ENCODE measurements at places on chromosomes 13 and 19. TPM values are rescaled to one million over a fixed set of nuclear protein-coding genes. Genes with fewer than 3 reads are reported as not detected.

Gene RABAC1
- 82.4 TPM for polyA plus RNA-seq

Gene CYP4F12
- polyA plus RNA-seq, result 102 TPM

Gene FAM174C
- polyA plus RNA-seq, result 37.4 TPM

Gene FBN3
- polyA plus RNA-seq, result 3.5 TPM

Gene EHD2
- 31.4 TPM for polyA plus RNA-seq

Gene ADGRE3
- polyA plus RNA-seq, result 0.79 TPM

Gene CRX
- polyA plus RNA-seq, result 0.09 TPM

Gene GPR18
- polyA plus RNA-seq, result 0.94 TPM

Gene GDF15
- polyA plus RNA-seq, result 20.3 TPM

Gene NRTN
- 2.3 TPM for polyA plus RNA-seq

Gene ZNF878
- 0.57 TPM for polyA plus RNA-seq

Gene CLEC17A
- 0.13 TPM for polyA plus RNA-seq

Gene C19orf38
- 2.7 TPM for polyA plus RNA-seq

Gene FKBP8
- 138 TPM for polyA plus RNA-seq

Gene GPC6
- polyA plus RNA-seq, result 26.7 TPM

Gene PROZ
- polyA plus RNA-seq, result 1.0 TPM

Gene AP2S1
- 78.8 TPM for polyA plus RNA-seq

Gene NAA16
- polyA plus RNA-seq, result 23.9 TPM

Gene TUBGCP3
- 23.5 TPM for polyA plus RNA-seq

Gene SSBP4
- polyA plus RNA-seq, result 105 TPM

Gene SIPA1L3
- 70.0 TPM for polyA plus RNA-seq

Gene CPAMD8
- polyA plus RNA-seq, result 7.8 TPM

Gene NAPSA
- 2.8 TPM for polyA plus RNA-seq

Gene MISP3
- 12.3 TPM for polyA plus RNA-seq

Gene C5AR1
- polyA plus RNA-seq, result 2.0 TPM

Gene DIRAS1
- 2.6 TPM for polyA plus RNA-seq

Gene ZNF85
- polyA plus RNA-seq, result 9.1 TPM

Gene ADAMTSL5
- polyA plus RNA-seq, result 24.9 TPM

Gene GJA3
- polyA plus RNA-seq, result 0.13 TPM

Gene KIR2DL1
- polyA plus RNA-seq, result 0.27 TPM

Gene BTBD2
- 96.7 TPM for polyA plus RNA-seq

Gene CYSLTR2
- polyA plus RNA-seq, result 3.5 TPM

Gene TMPRSS9
- 1.9 TPM for polyA plus RNA-seq

Gene TMEM238
- polyA plus RNA-seq, result 8.7 TPM

Gene ALKBH6
- polyA plus RNA-seq, result 13.8 TPM

Gene PEG3
- polyA plus RNA-seq, result 24.4 TPM

Gene PPP1R13L
- polyA plus RNA-seq, result 11.0 TPM

Gene FUT1
- polyA plus RNA-seq, result 1.3 TPM

Gene KASH5
- not detected for polyA plus RNA-seq

Gene EFNA2
- polyA plus RNA-seq, result 25.6 TPM

Gene FSD1
- polyA plus RNA-seq, result 5.1 TPM

Gene C1QTNF9B
- polyA plus RNA-seq, result 0.36 TPM

Gene AXL
- 16.0 TPM for polyA plus RNA-seq

Gene STAP2
- polyA plus RNA-seq, result 53.6 TPM

Gene CEACAM16
- not detected for polyA plus RNA-seq

Gene RB1
- polyA plus RNA-seq, result 34.8 TPM

Gene CLIP3
- polyA plus RNA-seq, result 21.5 TPM

Gene DGKH
- 6.9 TPM for polyA plus RNA-seq

Gene B3GNT8
- polyA plus RNA-seq, result 29.7 TPM

Gene GARIN5A
- 2.7 TPM for polyA plus RNA-seq

Gene PCDH20
- 9.2 TPM for polyA plus RNA-seq

Gene PNMA8A
- 6.0 TPM for polyA plus RNA-seq

Gene MYBPC2
- polyA plus RNA-seq, result 0.37 TPM

Gene ECSIT
- 43.2 TPM for polyA plus RNA-seq

Gene KLC3
- polyA plus RNA-seq, result 0.04 TPM

Gene ZNF681
- 5.1 TPM for polyA plus RNA-seq

Gene KCNRG
- 0.76 TPM for polyA plus RNA-seq

Gene KIR2DL4
- polyA plus RNA-seq, result 0.94 TPM

Gene CDADC1
- 9.2 TPM for polyA plus RNA-seq

Gene PALM
- 29.2 TPM for polyA plus RNA-seq

Data from large intestine (tissue), 12 donors.